ENCODE measurements at places on chromosomes 3 and 15.

DNA sequence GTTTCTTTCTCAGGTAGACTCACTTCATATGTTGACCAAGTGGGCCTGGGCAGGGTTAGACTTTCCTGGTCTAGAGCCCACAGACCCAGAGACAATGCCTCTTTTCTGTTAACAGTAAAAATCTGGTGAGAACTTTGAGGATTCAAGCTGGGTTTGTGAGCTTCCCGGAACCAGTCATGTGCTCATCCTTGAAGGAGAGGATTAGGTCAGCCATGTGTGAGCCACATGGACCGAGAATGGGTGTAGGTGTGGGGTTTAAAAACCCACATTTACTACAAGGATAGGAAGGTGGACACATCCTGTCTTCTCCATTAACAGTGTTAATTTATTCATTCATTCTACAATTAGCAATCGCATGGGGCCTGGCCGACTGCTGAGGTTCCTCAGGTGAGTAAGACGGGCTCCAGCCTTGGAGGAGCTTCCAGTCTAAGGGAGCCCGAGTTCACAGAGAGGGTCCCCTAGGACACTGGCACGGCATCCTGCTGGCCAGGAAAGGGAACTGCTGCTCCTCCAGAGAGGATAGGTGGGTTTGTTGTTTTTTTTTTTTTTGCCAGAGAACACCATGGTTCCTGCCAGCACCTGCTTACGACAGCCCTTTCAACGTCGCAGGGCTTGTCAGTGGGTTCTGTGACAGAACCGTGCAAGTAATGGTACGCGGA, 69.0 kb downstream of the SQOR start:
- no peak for DNase-seq

DNA sequence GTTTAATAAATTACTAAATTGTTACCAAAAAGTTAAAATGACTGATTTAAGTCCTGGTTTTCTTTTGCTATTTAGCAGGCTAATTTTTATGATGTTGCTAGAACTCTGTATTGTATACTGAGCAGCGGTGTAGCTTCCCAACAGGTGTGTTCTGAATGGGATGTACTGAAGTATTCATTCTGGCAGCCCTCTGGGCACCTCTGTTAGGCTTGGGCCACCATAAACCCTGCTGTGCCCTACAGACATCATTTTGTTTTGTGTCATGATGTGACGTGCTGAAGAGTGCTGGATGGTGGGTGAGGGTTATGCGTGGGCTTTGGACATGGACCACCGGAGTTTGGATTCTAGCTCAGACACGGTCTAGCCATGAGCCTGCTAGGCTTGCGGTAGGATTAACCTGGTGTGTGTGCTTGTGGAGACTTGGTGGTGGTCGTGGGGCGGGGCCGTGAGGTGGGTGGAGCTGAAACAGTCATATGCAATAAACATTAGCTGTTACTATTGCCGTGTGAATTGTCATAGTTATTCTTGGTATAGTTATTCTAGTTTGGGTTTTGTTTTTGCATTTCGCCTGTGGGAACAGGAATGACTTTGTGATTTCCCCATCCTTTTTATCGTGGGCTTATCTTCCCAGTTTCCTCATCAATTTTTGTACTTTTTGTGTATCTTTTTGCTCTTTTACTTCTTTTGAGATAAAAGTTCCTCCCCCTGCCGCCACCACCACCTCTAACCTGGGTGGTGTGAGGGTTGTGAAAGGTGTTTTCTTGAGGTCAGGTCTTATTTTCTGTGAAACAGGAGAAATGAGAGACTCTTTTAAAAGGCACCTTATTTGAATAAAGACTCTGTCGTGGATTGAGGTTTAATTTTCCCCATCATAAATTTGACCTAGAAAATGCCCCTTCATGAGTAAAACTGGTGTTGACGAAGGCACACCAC, 93.7 kb downstream of the MCTP2 start:
- DNase-seq = no peak

- DNase-seq = no peak
Observed at GRCh38 chr3:157566596-157566995, 63.4 kb upstream of the VEPH1 start.

DNA sequence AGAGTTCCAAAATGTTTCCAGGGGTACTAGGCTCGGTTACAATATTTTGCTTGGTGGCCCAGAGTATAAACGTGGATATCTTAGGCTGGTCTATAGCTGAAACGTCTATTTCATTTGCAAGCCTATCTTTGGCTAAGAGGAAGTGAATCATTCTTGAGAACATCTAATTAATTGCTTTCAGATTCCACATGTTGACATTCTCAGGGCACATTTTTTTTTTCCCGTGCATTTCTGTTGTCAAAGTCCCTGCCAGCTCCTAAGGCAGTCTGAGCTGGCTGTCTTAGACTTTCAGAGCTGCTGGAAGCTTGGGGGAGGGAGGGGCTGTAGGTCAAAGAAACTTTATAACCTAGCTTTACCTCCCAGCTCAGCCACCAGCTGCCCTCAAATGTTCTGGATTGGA, 23.2 kb upstream of the LAMP3 start:
- no peak for DNase-seq

GRCh38 chr3:63565220-63565619, 87.3 kb upstream of the SNTN start:
- DNase-seq = no peak

- no peak for DNase-seq
Observed at GRCh38 chr15:75867449-75867848, 24.2 kb downstream of the UBE2Q2 start.

GRCh38 chr15:31236184-31237042, 90.2 kb upstream of the KLF13 start:
- DNase-seq = no peak

All from left renal cortex interstitium (tissue), 4 donors.